ENCODE measurements at places on chromosomes 16 and 17.
A peak's percentile ranks its signal among the peaks of the same experiment; 100 is the strongest.

GRCh38 chr17:38897671-38898290, 27.6 kb upstream of the LASP1NB start:
- no peak for DNase-seq

GRCh38 chr16:2209258-2210008, 1.2 kb downstream of the BRICD5 start:
- DNase-seq: no peak

DNA sequence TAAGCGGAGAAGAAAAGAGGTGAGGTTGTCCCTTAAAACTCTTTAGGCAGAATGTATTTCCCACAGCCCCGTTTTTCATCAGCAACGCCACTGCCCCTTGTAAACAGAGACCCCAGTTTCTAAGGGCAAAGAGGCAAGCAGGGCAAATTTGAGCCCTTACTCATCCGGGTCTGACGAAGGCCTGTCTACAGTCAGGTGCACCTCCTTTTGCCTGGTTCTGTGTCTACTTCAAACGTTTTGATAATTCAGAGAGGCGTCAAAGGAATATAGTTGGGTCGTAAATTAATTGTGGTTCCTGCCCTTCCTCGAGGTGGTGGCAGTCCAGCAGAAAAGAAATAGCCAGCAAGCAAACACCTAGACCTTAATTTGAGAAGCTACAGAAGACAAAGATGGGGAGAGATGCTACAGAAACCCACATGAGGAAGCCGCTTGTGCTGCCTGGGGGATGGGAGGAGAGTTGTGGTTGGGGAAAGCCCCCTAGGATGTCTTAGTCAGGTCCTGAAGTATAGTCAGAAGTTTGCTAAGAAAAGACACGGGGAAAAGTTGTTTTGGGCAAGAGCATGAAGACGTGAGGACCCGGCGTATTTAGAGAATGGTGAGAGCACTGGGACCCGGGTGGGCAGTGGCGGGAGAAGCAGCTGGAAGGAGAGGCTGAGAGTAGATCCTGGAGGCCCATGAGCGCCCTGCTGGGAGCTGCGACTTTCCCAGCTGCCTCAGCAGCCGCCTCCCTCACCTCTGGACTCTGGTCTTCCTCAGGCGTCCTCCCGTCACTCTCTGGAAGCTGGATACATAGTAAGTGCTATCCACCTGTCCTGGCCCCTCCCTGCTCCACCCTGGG, 2.4 kb downstream of the FBRS start:
- no peak for DNase-seq

DNA sequence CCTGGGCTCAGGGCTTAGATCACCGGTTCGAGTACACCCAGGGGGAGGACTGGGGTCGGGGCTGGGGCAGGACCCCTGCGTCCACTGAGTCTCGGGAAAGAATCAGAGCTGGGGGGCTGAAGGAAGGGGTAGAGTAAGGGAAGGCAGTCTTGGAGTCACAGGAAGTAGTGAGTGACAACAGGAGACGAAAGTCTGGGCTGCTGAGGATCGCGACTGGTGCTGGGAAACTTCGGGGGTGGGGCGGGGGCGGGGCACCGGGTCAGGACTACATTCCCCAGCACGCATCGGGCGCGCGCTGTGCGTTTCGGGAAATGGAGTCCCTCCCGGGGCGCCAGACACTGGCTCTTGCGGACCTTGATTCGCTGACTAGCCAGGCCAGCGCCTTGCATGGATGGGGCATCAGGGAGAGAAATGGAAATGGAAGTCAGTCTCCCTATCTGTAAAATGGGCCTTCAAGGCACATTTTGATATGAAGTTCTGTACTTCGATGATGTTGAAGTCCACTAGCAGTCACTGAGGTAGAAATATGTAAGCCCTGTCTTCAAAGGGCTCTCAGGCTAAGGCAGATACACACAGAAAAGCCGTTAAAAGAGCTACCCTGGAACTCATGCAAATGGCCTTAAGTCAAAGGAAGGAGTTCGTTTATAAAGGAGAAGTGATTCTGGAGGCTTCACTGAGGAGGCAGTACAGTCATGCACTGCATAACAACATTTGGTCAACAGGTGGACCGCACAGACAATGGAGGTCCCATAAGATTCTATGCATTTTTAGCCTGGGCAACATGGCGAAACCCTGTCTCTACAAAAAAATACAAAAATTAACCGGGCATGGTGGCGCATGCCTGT, 697 bp downstream of the CTF1 start:
- peak; percentile 90 for DNase-seq

DNA sequence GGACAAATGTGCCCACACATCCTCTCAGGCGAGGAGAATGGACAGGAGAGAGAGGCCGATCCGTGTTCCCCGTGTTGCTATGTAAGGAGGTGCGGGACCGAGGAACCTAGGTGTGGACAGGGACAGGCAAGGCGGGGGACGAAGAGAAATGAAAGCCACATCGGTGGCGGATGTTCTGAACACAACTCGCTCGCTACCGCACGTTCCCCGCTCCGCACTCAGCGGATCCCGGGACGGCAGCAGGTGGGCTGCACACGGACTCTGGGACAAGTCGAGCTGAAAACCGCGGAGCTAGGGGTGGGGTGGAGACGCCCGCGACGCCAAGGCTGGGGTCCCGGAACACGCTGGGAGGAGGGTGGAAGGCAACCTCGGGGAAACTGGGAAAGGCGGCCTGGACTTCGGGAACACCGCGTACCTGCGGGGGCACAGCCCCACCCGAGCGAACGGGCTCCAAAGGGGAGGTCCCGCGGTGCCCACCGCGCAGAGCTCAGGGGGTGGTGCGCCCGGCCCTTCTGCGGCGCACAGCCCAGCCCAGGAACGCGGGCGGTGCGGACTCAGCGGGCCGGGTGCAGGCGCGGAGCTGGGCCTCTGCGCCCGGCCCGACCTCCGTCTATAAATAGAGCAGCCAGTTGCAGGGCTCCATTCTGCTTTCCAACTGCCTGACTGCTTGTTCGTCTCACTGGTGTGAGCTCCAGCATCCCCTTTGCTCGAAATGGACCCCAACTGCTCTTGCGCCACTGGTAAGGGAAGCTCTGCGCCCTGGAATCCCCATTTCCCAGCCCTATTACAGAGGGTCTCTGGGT, at the start of gene MT1E:
MT1E (plus strand) TSS at position 642 of the 803 bp plus-strand sequence; CDS start at position 713, 71 bp downstream.
- peak; percentile 82 for DNase-seq

GRCh38 chr17:8898126-8898525, 30.7 kb upstream of the PIK3R6 start:
- DNase-seq: no peak

DNA sequence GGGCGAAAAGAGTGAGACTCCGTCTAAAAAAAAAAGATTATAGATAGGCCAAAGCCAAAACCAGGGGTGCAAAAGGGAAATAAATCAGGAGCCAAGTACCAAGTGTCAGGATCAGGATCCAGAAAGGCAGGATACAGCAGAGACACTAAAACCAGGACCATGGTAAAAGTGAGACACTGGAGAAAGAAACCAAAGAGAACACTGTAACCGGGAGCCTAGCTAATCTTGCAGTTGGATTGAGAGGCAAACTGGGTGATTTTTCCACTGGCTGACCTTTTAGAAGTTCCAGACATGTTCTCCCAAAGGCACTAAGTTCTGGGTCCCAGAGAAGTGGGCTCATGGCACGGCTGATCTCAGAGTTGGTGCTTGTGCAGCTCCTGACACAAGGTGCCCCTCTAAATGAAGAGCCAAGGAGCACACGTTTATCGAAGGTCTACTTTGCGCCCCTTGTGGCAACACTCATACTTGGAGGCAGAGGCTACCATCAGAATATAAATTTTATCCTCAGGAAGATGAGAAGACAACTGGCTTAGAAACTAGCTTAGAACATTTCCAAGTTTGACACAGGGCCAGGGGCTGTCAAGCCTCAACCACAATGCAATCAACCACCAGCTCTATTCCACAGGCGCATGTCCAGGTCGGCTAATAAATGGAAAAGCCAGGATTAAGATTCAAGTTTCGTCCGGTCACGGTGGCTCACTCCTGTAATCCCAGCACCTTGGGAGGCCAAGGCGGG, 27.5 kb upstream of the HELZ start:
- no peak for DNase-seq

DNA sequence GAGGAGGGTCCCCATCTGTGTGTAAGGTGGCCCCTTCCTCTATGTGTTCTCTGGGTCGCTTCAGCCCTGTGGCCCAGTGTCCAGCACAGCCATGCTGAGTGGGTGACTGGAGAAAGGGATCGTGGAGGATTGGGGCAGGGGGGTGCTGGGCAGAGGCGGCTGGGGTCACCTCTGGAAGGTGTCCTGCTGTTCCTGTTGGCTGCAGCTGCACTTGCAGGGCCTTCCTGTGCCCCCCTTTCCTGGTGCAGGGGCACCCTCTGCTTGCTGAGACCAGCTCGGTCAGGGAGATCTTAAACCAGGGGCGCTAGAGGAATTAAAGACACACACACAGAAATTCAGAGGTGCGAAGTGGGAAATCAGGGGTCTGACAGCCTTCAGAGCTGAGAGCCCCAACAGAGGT, 11.1 kb downstream of the IL32 start:
- DNase-seq: no peak

DNA sequence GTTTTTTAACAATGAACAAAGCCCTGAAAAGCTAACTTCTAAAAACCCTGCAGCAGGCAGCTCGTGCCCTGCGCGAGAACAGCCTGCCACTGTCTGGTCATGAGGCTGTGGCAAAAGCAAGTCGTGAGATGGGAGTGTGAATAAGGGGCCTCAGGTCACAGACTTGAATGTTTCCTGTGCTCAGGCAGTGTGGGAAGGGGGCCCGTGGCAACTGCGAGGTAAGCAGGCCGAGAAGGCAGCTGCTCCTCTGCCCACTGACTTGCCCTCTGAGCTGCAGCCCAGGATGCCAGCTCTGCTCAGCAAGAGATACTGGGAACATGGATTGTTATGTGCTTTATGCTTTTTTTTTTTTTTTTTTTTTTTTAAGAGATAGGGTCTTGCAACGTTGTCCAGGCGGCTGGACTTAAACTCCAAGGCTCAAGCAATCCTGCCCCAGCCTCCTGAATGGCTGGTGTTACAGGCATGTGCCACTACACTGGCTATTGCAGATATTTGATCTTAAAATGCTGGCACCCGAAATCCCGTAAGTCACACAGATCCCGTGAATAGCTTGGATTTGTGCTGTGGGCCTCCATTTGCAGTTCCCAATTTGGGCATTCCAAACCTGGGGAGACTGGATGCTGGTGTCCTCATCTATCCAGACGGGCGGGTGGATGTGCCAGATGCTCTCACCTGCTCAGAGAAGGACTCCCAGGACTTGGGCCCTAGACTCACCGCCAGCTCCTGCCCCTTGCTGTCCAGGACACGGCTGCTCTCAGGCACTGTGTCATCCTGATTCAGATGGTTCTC, 44.0 kb downstream of the UBN1 start:
- no peak for DNase-seq

DNA sequence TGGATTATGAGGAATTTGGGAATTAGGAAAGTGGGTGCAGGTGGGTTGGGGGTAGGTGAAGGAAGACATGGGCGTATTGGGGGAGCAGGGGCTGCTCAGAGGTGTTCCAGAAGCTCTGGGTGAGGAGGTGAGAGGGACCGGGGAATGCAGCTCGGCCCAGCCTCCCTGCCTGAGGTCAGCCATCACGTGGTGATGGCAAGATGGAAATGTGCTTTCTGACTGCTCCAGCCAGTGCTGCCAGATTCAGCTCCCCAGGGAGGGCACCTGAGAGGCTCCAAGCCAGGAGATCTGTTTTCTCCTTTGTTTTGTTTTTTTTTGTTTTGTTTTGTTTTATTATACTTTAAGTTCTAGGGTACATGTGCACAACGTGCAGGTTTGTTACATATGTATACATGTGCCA, 35.2 kb upstream of the STH start:
- DNase-seq: no peak

DNA sequence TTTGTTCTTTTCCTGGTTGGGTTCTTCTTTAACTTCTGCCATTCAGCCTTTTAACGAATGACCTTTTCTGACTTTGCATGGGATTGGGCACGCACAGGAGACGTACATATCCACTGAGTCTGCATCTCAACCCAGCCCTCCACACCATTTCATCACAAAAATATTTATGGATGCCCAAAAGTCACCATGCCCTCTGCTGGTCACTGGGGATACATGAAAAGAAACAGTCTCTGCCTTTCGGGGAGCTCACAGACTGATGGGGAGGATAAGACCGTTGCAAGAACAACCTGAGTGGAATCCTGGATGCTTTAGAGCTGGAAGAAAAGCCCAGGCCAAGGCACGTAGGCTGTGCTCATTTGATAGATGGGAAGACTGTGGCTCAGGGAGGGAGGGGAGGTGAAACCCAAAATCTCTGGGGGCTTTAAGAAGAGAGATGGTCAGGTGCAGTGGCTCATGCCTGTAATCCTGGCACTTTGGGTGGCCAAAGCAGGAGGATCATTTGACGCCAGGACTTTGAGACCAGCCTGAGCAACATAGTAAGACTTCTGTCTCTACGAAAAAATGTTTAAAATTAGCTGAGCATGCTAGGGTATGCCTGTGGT, 7.9 kb upstream of the MT2A start:
- DNase-seq: peak; percentile 64

DNA sequence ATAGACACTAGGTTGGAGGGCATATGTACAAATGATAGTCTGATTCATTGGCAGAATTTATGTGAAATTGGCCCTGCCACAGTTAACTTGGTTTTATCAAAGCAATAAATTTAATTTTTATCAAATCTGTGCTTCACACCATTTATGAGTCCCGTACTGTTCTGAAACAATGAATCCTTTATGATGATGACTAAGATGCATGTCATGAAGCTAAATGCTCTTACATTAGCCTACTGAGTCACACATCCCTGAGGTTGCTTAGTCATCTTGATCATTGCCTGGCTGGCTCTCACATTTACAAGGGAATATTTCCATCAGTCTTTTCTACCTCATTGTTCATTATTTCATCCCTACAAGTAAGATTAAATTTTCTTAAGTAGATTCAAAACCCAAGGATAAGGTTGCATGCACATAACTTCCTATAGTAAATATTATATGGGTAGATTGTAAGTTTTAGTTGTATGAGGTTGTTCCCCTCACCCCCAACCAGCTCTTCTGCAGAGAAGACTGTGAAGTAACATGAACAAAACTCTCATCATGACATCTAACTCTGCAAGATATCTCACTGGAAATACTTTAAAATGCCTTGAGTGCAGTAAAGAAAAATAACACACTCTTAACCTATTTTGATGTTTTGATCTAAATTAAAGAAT, 170.7 kb downstream of the CYB561 start:
- peak; percentile 96 for DNase-seq

DNA sequence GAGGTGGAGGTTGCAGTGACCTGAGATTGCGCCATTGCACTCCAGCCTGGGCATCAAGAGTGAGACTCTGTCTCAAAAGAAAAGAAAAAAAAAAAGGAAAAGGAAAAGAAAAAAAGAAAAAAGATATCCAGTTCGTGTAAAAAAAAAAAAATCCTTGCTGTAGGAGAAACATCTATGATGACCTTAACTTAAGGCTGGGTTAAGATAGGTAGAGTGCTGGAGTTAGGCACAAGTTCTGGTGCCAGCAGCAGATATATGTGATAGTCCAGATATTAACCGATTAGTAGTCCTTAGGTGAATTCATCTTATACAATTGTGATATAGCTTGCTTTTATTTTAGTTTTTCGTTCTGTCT, 17.2 kb downstream of the PSMD11 start:
- no peak for DNase-seq

- no peak for DNase-seq
These were observed 3.9 kb downstream of the CTRB2 start for GRCh38 chr16:75203096-75203495.

- peak; percentile 93 for DNase-seq
These were observed 1.9 kb upstream of the CPD start for GRCh38 chr17:30376621-30377452.

- peak; percentile 37 for DNase-seq
These were observed 6.4 kb downstream of the DPEP1 start for GRCh38 chr16:89619840-89620239.

- DNase-seq: no peak
These were observed 95.4 kb downstream of the MRM1 start for GRCh38 chr17:36696805-36697204.

All from fibroblast of pulmonary artery (primary cell).